ENCODE measurements at places on chromosomes 3 and 15.

DNA sequence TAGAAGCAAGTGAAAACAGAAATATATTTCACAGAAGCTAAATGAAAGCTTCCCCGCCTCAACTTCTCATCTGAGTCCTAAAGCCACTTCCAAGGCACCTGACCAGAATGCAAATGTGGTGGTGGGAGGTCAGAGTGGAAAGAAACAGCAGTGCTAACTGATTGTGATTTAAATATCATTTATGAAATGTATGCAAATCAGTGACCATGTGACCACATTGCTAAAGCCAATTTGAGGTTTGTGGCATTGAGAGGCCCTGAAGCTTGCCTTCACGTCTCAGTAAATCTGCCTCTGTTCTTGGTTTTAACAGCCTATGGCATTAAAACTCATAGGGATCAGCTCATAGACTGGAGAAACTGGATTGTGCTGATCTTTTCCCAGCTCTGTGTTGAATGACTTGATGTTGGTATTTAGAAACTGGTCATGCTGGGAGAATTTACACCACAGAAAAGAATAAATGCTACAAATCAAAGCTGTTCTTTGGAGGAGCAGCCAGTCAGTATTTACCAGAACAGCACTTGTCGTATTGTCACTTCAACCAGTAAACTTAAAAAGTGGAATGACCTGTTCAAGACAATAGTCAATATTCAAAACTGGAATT lies 481.4 kb upstream of the ALCAM start:
- no peak for DNase-seq

GRCh38 chr3:38516669-38517068 lies 20.5 kb downstream of the EXOG start:
- DNase-seq, result no peak

DNA sequence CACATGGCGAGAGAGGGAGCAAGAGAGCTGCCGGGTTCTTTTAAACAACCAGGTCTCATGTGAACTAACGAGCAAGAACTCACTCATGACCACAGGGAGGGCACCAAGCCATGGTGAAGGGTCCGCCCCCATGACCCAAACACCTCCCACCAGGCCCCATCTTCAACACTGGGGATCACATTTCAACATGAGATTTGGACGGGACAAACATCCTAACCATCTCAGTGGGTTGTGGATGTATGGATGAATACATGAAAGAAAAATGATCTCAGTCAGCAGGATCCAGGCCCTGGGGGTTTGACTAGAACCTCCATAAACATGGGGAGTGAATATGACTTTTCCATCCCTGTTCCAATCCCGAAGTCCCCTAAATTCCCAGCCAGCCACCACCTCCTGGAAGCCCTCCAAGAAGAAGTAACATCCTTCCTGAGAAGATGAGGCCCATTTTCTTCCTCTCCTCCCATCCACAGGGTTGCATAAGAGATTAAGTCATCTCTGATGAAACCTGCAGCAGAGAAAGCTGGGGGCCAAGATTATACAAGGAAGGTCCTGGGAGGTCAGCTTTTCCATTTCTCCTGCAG lies 9.5 kb downstream of the CAV3 start:
- DNase-seq, result no peak

DNA sequence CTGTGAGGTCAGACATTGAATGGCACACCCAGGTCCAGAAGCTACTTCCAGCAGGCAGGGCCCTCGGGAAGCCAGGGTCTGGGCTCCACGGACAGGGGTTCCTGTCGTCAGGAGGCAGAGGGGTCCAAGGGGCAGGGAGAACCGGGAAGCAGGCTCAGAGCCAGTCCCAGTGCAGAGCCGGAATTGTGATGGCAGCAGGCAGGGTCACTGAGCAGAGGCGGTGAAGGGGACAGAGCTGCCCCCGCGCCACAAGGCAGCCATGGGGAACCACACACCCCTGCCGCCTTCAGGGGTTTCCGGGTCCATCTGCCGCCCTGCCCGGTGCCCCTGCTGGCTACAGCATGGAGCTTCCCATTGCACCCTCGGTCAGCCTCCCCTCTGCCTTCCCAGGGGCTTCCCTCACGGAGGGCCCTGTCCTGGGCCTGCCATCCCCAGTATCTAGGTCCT lies 136.9 kb downstream of the NSMCE3 start:
- DNase-seq, result no peak

- no peak for DNase-seq
These were observed 44.1 kb upstream of the TBC1D23 start for GRCh38 chr3:100216713-100217112.

DNA sequence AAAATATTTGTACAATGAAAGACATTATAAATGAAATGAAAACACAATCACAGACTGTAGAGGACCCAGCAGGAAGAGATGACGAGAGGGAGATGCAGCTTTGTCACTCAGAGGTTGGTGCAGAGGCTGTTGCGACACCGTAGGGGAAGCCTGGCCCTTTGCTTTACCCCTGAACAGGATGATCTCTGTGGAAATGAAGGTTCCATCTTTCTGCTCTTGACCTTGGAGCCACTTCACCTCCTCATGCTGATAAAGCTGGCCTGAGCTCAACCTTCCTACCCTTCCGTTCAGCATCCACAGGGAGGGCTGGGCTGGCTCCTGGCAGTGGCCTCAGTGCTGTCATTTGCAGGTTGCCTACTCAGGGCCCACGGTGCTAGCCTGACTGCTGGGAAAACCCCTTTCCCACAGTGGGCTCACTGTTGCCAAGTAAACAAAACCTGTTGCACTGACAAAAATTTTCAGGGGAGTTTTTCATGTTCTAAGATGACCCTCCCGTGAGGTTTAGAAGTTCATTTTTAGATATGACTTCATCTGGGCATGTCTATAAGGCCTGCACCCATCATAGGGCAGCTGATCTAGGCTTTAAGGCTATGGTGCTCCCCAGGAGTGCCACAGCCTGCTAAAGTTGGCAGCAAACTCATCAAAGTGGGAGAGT lies 3.0 kb upstream of the CD80 start:
- DNase-seq, result no peak

GRCh38 chr15:64681424-64682024 lies 93.9 kb downstream of the RBPMS2 start:
- no peak for DNase-seq

- DNase-seq, result no peak
These were observed 114.6 kb downstream of the TUSC7 start for GRCh38 chr3:116824208-116824607.

DNA sequence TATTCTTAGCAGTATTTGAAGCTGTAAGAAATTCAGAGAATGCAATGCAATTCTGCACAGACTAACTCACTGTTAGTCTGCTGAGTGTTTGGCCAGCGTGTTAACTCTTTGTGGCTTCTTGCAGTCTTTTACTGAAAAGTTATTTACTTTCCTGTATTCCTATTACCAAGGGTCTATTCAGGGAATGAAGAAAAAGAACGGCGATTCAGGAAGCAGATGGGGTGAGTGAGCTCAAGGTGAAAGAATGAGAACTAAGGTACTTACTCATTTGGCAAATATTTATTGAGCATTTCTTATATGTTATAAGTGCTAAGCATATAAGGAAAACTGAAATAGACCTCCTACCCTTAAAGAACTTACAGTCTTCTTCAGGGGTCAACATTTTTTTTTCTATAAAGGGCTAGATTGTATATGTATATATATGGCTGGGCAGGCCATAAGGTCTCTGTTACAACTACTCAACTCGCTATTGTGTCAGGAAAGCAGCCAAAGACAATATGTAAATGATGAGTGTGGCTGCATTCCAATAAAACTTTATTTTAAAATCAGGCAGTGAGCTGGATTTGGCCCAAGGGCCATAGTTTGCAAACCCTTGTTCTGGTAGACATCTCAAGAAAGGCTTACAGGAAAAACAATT lies 271.9 kb upstream of the GADL1 start:
- no peak for DNase-seq

GRCh38 chr3:16482194-16482769 lies 31.2 kb downstream of the RFTN1 start:
- no peak for DNase-seq

DNA sequence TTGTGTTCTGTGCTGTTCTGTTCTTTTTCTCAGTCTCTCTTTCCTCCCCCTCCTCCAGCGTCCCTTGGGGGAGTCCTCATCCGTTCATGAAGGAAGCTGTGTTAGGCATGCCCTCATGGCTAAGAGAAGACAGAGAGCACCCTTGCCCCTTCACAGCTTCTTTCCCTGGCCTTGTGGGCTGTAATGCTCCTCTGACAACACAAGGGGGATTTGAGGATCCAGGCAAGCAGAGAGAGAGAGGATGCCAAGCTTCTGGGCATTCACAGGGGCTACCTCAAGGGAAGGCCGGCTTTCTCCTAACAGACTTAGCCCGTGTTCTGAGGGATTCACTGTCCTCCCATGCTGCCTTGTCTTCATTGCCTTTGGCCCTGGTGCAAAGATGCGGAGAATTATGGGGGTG lies 389.5 kb downstream of the LRTM1 start:
- DNase-seq, result no peak

DNA sequence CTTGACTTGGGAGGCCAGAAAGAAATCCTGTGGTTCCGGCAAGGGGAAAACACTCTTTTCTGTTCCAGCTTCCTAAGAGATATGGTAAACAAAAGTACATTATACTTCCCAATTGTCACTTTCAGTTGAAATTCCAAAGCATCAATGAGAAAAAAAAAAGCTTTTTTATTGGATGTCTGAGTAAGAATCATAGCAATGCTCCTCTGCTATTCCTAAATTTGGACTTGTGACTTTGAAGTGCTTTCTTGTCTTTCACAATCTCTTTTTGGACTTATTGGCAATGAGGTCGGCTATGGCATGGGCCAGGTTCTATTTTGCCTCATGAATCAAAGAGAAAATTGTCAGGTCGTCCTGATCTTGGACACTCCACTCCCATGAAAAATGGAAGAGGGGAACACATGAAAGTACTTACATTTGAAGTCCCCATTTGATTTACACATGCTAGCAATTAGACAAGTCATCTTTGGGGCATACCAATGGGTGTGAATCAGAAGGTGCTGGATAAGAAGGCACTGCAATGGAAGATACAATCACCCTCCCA lies 170.5 kb downstream of the GREM1 start:
- DNase-seq, result no peak

DNA sequence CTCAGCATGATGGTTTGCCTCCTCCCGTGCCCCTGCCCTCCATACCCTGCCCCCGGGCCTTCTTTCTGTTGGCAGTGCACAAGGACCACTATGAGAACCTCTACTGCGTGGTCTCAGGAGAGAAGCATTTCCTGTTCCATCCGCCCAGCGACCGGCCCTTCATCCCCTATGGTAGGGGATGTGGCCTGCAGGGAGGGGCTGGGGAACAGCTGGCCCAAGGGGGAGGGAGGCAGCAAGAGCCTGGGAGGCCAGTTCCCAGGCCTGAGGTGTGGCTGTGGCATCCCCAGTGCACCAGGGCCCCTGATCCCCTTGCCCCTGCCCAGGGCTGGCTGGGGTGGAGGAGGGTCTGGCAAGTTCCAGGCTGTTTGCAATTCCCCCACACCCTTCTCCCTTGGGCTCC lies 2.6 kb upstream of the PLA2G4B start:
- no peak for DNase-seq

- no peak for DNase-seq
These were observed 398.9 kb downstream of the LSAMP start for GRCh38 chr3:116046350-116046749.

DNA sequence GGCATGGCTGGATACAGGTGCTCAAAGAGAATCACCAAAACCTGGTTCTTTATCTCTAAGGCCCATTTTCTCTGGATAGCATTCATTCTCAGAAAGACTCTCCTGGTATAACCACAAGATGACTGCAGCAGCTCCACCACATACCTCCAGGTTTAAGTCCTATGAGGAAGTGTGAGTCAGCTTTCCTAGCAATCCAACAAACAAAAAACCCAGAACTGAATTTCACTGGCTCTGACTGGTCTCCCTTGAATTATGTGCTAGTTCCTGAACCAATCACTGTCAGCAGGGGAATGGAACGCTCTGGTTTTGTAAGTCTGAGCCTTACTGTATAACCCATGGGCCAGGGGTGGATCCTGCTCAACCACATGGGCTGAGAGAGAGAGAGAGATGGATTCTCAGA lies 27.2 kb downstream of the MRPL46 start:
- no peak for DNase-seq

DNA sequence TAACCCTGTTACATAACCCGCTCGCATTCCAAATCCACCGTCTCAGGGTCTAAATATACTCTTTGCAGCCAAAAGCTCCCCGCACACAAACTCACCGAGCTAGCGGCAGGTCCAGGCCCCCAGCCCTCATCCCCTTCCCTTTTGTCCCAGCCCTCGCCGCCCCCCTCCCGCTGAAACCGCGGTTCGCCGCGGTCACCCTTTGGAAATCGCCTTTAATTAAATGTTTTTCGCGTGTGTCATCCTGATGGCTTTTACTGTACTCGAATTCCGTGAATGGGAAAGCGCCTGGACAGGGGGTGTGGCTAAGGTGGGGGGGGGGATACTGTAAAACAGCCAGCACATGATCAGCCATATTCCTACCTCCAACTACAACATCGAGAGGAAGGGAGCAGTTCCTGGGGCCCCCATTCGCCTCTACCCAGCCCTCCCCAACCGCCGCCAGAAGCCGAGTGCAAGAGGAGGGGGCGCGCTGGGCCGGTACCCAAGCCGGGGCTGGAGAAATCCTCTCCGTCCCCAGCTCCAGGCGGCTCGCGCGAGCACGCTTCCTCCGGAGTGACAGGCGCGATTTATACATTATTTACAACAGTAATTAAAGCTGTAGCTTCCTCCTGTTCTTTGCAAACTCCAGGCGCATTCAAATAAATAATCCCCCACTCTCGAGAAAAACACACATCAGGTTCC lies 1.7 kb downstream of the RORA start:
- no peak for DNase-seq

DNA sequence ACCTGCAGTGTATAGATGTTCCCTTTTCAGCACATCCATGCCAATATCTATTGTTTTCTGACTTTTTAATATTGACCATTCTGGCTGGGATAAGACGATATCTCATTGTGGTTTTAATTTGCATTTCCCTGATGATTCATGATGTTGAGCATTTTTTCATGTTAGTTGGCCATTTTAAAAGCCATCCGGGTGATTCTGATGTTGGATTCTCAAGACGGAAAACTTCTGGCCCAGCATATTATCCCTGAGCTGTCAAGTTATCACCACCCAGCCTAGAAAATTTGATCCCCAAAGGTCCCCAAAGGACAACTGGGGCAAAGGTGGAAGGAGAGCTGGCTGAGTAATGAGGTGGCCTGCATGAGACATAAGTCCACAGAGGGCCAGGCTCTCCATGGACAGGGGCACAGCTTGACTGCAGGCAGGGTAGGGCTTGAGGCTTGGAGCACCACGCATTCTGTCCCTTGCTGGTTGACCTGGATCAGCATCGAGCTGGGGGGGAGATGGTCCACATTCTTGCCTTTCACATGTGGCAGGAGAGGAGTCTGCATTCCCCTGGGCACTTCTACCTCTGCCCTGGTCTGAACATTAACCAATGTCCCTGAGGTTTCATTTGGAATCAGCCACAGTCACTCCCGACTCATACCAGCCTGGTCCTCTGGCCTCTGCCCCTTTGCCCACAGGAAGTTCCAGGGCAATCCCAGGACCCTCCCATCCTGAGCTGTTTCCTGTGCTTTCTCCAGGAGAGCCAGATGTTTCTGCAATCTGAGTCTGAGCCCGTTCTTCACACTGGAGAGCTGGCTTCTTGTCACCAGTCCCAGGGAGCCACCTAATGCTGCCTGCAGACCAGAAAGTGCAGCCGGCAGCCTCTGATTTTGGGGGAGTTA lies 69.2 kb downstream of the ISG20 start:
- no peak for DNase-seq

Data from KG1 (cell line).